Renal pelvis (tissue), 12 donors: ENCODE measurements at places on chromosomes 1 and 21. TPM values are rescaled to one million over a fixed set of nuclear protein-coding genes. Genes with fewer than 3 reads are reported as not detected.

DNA sequence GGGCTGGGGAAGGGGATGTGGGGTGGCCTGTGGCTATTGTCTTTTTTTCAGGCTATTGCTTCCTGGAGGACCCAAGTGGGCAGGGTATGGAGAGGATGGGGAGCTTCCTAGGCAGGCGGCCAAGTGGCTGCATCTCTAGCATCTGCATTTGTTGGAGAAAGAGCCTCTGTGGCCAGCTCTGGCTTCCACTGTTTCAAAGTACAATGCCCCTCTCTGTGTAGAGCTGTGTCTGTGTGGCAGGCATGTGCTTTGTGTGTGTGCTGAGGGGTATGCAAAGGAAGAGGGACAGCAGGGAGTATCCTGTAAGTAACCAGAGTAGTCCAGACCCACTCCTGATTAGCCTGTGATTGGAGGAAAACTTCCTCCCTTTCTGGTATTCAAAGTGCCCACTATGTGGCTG, 40.6 kb downstream of the KCNA2 start:
- no peak for DNase-seq

GRCh38 chr1:112501810-112502641, 6.7 kb upstream of the WNT2B start:
- peak; percentile 46 for DNase-seq

The AADACL4 gene
- polyA plus RNA-seq, result 2.5 TPM

GRCh38 chr1:116817582-116818064, 63.4 kb downstream of the CD2 start:
- DNase-seq, result peak; percentile 10

DNA sequence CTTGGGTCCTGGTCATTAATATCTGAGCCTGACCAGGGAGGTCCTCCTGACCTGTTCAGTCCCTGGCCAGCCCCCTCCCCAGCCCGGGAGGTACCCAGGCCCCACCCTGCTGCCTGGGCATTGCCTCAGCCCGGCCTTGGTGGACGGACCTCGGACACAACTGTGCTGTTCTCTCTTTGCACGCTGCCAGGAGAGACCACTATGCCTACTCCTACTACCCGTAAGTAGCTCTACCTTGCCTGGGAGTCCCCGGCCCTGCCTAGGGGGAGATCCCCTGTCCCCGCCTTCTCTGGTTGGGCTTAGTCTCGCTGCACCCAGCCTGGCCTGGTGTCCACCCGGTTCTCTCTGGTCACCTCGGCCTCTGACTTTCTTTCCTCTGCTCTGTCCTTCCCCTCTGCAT, 53.2 kb downstream of the PTPRU start:
- no peak for DNase-seq

DNA sequence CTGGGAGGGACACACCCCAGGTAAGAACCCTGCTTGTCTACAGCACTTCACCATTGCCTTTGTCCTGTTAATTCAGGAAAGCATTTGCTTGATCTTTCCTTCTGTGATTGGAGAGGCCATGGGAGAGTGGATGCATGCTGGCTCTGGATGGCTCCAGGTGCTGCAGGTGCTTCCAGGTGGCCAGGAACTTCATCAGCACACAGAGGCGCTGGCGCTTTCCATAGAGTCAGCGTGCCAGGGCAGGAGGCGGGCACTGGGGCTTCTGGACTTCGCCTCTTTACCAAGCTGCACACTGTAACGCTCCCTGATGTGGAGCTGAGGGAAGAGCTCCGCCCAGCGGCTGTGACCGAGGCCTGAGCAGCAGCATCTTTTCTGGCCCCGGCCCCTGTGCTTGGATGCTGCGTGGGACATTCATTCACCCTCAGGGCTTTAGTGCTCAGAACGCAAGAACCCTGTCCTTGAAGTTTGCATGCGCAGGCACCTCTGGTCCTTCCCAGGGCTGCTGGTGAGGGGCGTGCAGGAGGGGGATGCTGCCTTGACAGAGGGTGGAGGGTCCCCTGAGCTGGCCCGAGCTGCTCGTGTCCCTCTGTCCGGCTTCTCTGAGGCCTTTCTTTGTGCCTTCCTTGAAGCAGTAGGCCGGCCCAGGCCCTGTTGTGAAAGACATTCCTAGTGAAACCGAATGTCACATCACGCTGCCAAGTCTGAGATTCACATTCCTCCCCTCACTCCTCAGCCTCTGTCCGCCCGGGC, 1.6 kb upstream of the MX2 start:
- no peak for DNase-seq
